ENCODE measurements at places on chromosomes 12 and 14.
A peak's percentile ranks its signal among the peaks of the same experiment; 100 is the strongest.

GRCh38 chr14:58663494-58664111 is 25.8 kb downstream of the DACT1 start:
- no peak for DNase-seq

- DNase-seq: no peak
Observed at GRCh38 chr12:4177262-4177661, 96.3 kb upstream of the CCND2 start.

DNA sequence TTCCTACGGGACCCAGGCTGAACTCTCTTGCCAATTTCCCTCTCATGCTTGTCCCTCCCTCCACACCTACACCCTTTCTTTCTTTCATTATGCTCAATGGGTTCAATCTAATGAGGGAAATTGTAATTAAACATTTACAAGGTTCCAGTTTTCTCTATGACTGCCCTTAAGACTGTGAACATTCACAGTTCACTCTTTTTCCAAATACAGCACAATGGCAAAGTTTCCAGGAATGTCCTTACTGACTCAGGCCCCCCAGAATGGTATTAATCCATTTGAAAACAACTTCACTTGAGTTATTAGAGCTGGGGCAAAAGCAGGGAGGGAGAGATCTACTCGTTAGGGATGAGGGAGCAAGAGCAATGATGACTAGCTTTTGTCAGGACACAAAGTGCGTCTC is 892.1 kb downstream of the NRXN3 start:
- DNase-seq: no peak

- no peak for DNase-seq
Observed at GRCh38 chr12:104691721-104692556, 235.2 kb downstream of the CHST11 start.

- peak; percentile 13 for DNase-seq
Observed at GRCh38 chr14:50363714-50364111, 33.0 kb downstream of the CDKL1 start.

GRCh38 chr12:101847325-101847724 is 16.6 kb upstream of the GNPTAB start:
- DNase-seq: no peak
